ENCODE measurements at places on chromosomes 1 and 21.

DNA sequence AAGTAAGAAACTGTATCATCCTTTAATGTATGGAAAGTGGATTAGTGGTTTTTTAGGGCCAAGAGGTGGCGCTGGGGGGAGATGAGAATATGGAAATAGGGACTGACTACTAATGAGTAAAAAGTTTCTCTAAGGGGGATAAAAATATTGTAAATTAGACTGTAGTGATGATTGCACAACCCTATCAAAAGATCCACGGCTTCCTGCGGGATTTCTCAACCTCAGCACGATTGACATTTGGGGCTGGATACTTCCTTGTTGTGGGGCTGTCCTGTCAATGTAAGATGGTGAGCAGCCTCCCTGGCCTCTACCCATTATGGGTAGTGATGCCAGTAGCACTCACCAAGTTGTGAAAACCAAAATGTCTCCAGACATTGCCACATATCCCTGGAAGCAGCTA lies 36.0 kb upstream of the PRDM2 start:
- DNase-seq, result peak; percentile 30

DNA sequence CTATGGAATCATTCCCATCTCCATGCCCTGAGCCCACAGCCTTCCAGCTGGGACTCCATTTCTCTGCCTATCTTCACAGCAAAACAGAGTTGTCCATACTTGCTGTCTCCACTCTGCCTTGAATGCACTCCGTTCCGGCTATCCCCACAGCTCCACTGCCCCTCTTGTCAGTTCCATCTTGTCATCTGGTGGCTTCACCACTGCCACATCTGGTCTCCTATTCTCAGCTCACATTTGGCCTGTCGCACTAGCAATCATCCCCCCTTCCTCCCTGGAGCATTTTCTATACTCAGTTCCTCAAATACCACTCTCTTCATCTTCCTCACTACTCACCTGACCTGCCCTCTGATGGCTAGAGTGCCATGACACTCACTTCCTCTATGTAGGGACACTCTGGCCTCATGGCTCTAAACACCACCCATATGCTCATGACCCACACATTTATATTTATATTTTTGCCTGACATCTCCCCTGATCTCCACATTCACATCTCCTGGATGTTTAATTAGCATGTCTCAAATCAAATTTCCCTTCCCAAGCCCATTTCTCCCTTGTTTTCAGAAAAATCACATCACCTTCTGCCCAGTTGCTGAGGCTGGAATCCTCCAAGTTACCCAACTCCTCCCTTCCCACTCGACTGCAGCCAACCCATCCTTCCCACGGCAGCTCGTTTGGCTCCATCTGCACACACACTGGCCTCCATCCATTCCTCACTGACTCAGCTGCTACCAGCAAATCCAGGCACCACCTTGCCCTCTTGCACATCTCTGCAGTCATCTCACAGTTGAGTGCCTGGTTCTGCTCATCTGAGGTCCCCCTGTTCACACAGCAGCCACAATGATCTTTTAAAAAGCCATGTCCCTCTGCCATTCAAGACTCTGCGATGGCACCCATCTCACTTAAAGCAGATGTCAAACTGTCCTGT lies 6.1 kb downstream of the ZNF692 start:
- peak; percentile 29 for DNase-seq

DNA sequence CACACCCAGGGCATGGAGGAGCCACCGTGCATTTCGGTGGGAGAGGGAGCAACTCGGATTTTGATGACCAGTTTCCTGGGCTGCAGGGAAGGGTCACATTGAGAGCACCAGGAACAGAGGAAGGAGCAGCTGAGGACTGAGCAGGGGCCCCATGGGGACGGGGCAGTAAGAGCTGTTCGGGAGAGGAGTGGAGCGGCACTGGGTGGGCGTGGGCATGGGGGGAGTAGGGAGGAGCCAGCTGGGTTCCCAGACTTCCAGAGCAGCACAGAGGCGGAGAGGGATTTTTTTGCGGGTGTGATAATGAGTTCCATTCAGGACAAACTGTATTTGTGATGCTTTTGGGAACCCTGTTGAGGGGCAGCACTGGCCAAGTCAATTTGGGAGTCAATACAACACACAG lies 17.4 kb upstream of the GPR153 start:
- DNase-seq, result no peak

DNA sequence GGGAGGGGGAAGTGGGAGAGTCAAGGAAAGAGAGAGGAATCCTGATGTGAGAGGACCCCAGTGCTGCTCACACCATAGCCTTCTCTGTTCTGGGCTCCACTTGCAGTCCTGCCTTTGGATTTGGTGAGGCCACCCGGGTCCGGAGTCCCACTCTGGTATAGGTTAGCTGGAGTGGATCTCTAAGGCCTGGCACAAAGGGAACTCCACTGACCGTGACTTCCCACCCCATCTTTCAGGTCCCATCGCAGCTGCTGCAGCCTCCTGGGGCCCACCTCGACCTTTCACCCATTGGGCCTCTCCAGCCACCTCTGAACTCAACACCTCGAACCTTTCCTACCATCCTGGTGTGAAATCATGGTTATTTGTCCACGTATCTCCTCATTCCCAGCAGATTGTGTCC lies 324.4 kb downstream of the MATN1 start:
- no peak for DNase-seq

- DNase-seq, result no peak
Observed at GRCh38 chr21:15014221-15014620, 50.6 kb downstream of the NRIP1 start.
